ENCODE measurements at places on chromosomes 3 and 15.

- no peak for DNase-seq
Measured at GRCh38 chr3:129878355-129878754, 15.2 kb downstream of the TMCC1 start.

DNA sequence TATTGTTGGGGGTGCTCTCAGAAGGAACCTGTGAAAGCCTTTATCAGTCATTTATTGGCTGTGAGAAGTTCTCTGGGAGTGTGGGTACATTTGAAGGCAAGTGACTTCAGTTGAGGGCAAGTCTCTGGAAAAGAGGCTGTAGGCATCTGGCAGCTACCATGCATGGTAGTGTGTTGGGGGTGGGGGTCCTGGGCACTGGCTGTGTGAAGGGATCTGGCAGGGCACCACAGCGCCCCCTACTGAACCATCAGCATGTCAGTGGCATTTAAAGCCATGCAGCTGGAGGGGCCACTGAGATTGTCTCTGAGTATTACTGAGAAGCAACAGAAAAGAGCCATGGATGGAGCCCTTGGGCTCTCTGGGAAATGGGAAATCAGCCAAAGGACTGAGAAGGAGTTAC, 30.6 kb downstream of the CRTAP start:
- peak; percentile 71 for DNase-seq

GRCh38 chr3:56688191-56688590, 5.1 kb upstream of the TASOR start:
- DNase-seq, result no peak

- no peak for DNase-seq
Measured at GRCh38 chr3:9778143-9779074, 8.7 kb upstream of the CAMK1 start.

DNA sequence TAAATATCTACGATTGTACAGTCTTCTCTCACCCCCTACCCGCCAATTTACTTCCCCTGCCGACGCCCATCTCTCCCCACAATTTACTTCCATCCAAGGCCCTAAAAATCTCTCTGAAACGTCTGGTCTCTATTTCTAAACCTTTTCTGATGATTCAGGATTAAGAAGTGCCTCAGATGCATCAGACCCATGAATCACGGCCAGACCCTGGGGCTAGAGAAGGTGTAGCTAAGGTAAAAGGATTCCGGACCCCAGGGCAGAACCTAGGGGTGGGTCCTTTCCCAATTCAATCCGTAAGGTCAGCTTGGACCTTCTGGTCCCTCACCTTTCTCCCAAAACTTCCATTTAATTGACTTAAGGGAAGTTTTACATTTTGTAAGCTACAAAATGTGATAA, 46.4 kb downstream of the LRIG1 start:
- no peak for DNase-seq

DNA sequence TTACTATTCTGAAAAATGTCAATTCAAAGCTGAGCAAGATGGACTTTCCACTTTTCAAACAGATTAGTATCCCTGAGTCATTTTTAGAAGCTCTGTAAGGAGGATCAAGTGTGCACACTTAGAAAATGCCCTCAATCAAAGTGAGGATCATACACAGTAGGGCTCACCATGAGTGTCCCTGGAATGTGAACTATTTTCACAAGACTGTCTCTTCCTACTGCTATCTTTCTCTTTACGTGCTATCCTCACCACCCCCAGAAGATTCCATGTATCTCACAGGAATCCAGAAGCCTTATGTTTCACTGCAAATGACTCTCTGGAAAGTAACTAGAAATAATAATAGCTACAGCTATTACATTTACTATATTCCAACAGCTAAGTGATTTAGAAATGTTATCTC, 349.9 kb upstream of the TGFBR2 start:
- DNase-seq, result no peak

DNA sequence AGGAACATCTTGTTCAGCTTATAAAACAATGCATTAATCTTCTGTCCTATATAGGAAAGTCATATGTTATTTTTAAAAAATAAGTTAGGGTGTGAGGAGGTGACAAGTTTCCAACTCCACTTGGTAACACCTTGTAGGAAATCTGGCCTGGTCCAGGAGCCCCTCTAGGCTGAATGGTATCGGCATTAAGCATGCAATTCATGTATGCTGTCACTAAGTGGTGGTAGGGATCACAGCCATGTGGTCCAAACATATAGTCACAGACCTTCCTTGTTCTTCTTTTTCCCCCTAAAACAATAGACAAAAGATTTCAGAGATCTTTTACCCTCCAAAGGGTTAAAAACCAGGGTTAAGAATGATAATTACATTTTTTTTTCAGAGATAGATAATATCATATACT, 4.2 kb upstream of the APBA2 start:
- no peak for DNase-seq

- no peak for DNase-seq
Measured at GRCh38 chr3:183375787-183376186, 52.6 kb downstream of the MCF2L2 start.

DNA sequence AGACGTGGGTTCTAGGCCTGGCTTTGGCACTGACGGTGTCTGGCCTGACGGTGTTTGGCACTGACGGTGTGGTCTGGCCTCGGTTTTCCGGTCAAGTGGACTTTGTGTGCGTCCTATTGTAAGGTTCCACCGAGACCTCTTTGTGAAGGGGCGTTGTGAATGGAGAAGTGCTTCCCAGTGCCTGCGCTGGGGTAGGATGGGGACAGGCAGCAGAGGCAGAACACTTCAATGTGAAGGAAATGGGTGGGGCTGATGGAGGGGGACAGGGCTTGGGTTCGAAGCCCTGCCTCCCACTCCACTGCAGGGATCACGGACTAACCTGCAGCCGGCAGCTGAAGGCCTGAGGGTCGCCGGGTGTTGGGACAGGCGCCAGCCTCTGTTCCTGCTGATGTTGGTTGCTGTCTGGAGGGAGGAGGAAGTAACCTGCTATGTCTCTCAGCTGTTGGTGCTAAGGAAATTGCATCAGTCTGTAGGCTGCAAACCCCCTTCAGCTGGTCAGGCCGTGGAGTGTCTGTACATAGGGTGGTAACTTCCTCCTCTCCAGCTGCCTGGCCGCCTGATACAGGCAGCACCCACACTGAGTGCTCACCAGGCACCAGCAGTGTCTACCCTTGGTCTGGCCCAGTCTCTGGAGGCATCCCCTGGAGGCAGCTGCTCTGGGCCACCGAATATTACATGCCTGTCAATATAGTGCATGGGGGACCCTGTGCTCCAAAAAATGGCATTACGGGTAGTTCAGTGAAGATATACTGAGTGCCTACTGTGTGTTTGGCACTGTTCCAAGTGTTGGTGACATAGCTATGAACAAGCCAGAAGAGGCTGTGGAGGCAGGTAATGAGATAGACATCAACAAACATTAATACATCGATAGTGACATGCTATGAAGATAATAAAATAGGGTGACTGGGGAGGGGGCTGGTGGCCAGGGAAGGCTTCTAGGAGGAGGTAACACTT, 1.1 kb downstream of the TM6SF1 start:
- no peak for DNase-seq

DNA sequence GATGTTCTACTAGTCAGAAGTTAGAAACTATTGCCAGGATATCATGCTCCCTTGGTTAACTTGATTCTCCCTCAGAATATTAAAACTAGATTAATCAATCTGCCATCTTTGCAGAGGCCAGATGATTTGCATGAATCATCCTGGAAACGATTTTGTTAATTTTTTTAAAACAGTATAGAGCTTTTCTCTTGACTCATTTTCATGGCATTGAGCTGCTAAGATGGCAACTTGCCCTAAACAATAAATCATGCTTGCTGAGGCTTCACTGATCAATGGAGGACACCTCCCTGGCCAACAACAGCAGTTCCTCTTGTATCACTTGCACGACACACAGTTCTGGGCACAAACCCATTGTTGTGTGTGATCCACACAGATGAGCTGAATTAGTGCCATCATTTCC, 109.1 kb downstream of the COL6A6 start:
- DNase-seq, result no peak

GRCh38 chr3:152307829-152308474, 39.2 kb downstream of the MBNL1 start:
- no peak for DNase-seq

DNA sequence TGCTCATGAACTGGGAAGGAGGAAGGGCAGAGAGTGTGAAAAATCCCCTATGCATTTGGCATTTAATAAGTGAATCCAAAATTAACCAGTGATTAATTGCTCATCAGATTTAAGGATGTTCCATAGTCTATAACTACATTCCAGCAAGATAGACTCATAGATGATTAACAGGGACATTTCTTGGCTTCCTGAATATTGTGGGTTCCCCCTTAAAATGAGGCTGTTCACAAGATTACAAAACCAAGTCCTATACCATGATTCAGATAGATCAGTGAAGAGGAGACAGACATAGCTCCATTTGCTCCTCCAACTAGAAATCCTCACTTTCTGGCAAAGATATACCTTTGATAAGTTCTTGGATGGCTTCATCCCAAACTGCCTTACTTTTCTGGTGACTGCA, 15.4 kb downstream of the RASGRP1 start:
- DNase-seq, result no peak

- peak; percentile 58 for DNase-seq
Measured at GRCh38 chr3:47780741-47781684, 680 bp downstream of the SMARCC1 start.

- DNase-seq, result no peak
Measured at GRCh38 chr3:71874618-71875017, 89.7 kb upstream of the PROK2 start.

GRCh38 chr3:25043749-25044148, 384.3 kb upstream of the RARB start:
- DNase-seq, result no peak

- DNase-seq, result no peak
Measured at GRCh38 chr3:46206282-46207015, 1.7 kb downstream of the CCR1 start.

- DNase-seq, result no peak
Measured at GRCh38 chr3:20510396-20510795, 324.4 kb upstream of the SGO1 start.

DNA sequence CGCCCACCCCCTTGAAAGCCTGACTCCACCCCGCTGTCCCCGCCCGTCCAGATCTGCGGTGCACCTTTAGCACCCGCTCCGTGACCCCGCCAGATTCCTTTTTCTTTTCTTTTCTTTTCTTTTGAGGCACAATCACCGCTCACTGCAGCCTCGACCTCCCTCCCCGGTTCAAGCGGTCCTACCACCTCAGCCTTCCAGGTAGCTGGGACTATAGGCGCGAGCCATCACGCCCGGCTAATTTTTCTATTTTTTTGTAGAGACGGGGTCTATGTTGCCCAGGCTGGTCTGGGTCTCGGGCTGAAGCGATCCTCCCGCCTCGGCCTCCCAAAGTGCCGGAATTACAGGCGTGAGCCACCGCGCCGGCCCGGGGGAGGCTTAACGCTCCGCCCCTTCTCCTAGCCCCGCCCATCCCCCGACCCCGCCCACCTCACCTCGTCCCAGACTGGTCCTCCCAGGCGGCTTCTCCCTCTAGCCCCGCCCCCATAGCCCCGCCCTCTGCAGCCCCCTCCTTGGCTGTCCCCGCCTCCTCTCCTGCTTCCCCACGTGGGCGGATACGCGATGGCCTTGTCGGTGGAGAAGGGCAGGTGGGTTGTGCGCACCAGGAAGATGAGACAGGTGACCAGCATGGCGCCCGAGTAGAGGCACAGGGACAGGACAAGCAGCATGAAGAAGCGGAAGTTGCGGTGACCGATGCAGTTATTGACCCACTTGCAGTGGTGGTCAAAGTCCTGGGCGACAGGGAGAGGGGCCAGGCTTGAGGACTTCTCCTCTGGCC, 3.2 kb downstream of the ZDHHC19 start:
- DNase-seq, result no peak

DNA sequence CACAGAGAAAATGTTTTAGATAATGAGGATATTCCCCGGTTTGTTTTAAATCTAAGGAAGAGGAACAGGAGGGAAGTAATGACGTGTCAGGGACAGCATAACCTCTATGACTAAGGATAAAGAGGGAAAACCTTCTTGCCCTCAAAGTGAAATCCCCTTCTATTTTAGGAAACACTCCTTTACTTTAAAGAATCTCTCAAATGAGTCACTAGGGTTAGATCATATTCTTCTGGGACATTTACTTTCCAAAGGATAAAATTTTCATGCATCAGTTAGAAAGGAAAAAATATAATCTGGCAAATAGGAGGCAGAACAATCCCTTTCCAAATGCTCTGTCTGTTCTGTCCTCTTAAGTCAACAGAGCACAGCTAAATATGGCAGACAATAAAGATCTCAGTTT, 43.2 kb upstream of the UBE2E2 start:
- no peak for DNase-seq

GRCh38 chr3:153273217-153273616, 111.2 kb downstream of the RAP2B start:
- no peak for DNase-seq

DNA sequence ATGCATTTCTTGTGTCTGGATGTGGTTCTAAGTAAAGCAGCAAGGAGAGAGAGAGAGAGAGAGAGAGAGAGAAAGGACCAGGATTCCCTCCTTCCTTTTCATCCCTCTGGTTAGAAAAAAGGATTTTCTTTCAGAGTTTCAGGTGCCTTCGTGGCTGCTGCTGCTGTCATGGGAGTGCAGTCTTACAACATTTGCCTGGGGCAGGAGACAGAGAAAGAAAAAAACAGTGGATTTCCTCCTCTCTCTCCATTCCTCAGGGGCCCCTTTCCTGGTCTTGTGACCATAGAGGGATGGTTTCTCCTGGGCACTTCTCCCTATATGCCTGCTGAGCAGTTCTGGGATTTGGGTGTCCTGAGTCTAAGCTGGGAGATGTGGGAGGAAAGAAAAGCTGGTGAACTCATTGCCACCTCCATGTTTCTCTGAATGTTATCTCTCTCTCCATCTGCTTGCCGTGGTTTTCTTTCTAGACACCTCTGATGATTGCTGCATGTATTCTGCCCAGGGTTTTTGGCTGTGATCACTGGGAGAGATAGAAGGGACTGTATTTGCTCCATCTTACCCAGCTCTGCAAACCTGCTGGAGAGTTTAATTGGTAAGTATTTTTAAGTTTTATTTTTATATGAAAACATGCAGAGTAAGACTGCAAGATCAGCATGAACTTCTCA, 142.4 kb upstream of the RGMA start:
- no peak for DNase-seq

GRCh38 chr15:92839696-92840095, 60.4 kb upstream of the CHD2 start:
- no peak for DNase-seq

DNA sequence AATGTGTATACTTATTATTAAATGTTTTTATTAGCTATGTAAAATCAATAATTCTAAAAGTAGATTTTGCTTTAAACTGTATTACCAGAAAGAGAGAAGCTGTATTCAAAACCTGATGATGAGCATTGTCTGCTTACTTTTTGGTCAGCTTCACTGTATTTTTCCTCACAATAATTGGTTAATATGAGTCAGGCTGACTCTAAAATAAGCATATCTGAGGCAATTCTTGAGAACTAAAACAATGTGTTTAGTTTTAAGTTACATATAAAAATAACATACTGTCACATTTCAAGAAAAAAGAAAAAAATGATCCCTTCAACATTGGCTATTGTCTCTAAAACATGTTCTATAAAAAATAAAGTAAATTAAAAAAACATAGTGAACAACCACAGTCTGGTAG, 66.1 kb downstream of the EPHA3 start:
- no peak for DNase-seq
